ENCODE measurements at places on chromosomes 16 and 17. TPM values are rescaled to one million over a fixed set of nuclear protein-coding genes. Genes with fewer than 3 reads are reported as not detected.

- no peaks in the 10 kb centered on the region for H3K4me1 ChIP-seq
- H3K27me3 ChIP-seq, result no peaks in the 10 kb centered on the region
- H3K27ac ChIP-seq, result no peak overlapping the region
- H3K4me3 ChIP-seq, result no peak overlapping the region
- H3K36me3 ChIP-seq, result no peaks in the 10 kb centered on the region
These were observed 199.9 kb upstream of the COX10 start for GRCh38 chr17:13869331-13869940.

DNA sequence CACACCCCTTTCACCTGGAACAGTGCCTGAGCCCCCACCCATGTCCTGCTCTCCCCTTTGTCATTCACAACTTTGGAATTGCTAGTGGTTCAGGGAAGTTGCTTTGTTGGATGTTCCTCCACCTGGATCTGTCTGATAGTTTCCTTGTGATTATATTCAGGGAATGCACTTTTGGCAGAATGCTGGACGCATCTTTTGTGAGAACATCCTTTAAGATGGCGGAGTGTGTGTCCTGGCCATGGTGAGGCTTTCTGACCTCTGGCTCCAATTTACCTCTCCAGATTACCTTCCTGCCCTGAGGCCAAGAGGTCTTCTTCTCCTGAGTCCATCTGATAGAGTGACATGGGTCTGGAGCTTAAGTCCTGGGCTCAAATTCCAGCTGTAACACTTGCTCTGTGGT is 104.6 kb downstream of the CYLD start:
- H3K4me3 ChIP-seq, result no peak overlapping the region
- DNase-seq, result no peak
- no peak overlapping the region for H3K27ac ChIP-seq
- H3K4me1 ChIP-seq, result peaks cover 1% of the 10 kb centered on the region
- H3K27me3 ChIP-seq, result peaks cover 9% of the 10 kb centered on the region
- H3K36me3 ChIP-seq, result no peaks in the 10 kb centered on the region

DNA sequence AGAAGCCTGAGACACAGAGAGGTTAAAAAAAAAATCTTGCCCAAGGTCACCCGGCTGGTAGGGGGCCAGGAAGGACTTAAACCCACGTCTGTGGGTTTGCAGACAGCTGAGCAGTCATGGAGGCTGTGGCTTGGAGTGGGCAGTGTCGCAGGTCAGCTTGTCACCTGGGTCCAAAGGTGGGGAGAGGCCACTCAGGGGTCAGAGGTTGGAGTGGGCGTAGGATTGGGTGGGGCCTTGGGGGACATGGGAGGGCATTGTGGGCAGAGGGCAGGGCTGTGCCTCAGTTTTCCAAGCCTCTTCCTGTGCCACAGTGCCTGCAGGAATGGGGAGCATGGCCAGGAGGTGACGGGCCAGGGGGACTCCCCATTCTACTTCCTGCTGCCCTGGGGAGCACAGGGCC is 2.0 kb upstream of the NDRG4 start:
- peaks cover 22% of the 10 kb centered on the region for H3K27me3 ChIP-seq
- DNase-seq, result no peak
- peaks cover 19% of the 10 kb centered on the region for H3K4me1 ChIP-seq
- H3K36me3 ChIP-seq, result no peaks in the 10 kb centered on the region
- H3K27ac ChIP-seq, result no peak overlapping the region
- no peak overlapping the region for H3K4me3 ChIP-seq

- no peak overlapping the region for H3K27ac ChIP-seq
- H3K4me3 ChIP-seq, result no peak overlapping the region
- H3K36me3 ChIP-seq, result no peaks in the 10 kb centered on the region
- peaks cover 8% of the 10 kb centered on the region for H3K27me3 ChIP-seq
These were observed 2.0 kb upstream of the GLIS2 start for GRCh38 chr16:4313563-4314531.

DNA sequence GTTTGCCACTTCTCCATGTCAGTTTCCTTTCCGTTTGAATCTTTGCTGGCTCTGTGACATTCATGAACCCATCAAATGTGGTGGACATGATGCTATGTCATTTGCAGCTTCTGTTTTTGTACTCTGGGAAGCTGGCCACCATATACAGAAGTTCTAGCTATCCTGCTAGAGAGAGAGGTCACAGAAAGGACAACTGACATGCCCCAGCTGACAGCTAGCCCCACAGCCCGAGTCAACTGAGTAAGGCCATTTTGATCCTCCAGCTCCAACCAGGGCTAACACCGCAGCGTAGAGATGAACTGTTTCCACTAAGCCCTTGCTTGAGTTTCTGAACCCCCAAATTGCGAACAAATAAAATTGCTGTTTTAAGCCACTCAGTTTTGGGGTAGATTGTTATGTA is 33.8 kb downstream of the CCDC42 start:
- DNase-seq, result peak; percentile 28
- no peaks in the 10 kb centered on the region for H3K36me3 ChIP-seq
- H3K27me3 ChIP-seq, result no peaks in the 10 kb centered on the region
- no peak overlapping the region for H3K4me3 ChIP-seq
- no peak overlapping the region for H3K27ac ChIP-seq
- H3K4me1 ChIP-seq, result no peaks in the 10 kb centered on the region

DNA sequence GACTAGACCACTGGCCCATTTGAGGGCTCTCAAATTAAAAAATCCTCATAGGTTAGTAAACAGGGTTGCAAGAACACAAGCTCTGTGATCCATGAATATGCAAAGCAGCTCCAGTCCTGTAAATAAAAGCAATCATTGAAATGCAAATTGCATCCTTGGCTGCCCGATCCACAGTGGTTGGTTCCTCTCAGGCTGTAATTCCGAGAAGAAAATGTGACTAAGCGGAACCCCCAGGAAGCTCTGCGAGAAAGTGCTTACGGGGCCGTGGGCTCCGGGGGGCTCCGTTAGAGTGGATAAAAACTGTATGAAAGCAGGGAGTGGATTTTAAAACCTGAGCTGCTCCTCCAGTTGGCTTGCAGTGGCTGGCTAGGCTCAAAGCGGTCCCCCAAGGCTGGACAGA is 2.5 kb downstream of the GPRC5B start:
- peaks cover 50% of the 10 kb centered on the region for H3K4me1 ChIP-seq
- H3K27ac ChIP-seq, result no peak overlapping the region
- no peaks in the 10 kb centered on the region for H3K36me3 ChIP-seq

GRCh38 chr17:7651097-7651664 is 455 bp downstream of the ATP1B2 start:
- no peak for DNase-seq
- peaks cover 21% of the 10 kb centered on the region for H3K4me1 ChIP-seq
- peak overlapping the region; percentile 60 for H3K4me3 ChIP-seq
- H3K27me3 ChIP-seq, result peaks cover 40% of the 10 kb centered on the region

DNA sequence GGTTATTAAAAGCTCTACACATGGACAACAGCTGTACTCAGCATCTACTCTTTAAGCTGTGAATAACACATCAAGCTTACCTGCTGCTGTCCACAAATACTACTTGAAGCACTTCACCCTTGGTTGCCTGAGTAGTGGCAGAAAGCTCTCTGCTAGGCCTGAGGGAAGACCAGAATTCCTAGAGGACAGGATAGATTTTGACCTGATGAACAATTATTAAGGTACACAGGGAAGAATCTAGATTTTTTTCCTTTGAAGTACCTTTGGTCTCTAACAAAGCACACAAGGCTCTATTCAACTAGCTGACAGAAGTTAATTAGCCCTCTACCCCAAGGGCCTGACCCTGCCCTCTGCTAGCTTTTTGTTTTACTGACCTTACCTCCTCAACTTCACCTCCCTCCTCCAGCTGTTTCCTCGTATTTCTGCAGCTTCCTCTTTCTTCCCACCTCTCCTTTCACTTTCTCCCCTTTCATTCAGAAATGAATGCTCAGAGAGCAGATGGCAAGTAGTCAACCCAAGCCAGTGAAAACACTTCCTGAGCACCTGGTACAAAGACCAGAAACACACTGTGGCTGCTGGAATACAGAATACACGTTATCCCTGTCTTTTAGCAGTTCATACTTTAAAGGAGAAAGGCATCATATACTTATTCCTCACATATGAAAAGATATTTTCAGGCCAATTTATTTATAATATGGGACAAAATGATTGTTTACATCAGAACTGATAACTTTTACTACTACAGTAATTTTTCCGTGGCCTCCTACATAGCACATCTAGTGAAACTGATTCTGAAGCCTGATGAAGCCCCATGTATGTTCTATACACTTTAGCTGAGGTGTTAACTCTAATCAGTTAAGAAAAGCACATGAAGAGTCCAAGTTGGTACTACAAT is 5.7 kb upstream of the VEZF1 start:
- H3K4me3 ChIP-seq, result no peak overlapping the region
- no peaks in the 10 kb centered on the region for H3K27me3 ChIP-seq
- no peak overlapping the region for H3K27ac ChIP-seq
- H3K36me3 ChIP-seq, result peaks cover 5% of the 10 kb centered on the region
- no peak for DNase-seq

DNA sequence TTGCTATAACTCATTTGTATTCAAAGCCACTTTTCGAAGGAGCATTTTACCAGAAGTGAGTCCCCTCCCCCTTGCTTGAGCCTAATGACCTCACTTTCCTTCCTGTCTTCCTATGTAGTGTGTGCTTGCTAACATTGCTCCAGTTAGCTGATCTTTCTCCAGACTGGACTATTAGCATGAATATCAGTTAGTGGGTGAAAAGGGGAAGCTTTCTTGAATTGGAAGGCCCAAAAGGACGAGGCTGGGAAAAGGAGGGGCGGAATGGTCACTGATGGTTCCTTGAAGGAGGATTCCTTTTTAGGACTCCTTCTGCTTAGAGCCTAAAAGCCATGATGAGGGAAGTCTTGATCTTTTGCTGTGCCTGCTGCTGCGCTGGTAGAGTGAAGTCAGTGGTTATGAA is 11.9 kb downstream of the MAP3K3 start:
- H3K27me3 ChIP-seq, result no peaks in the 10 kb centered on the region
- DNase-seq, result no peak
- no peak overlapping the region for H3K4me3 ChIP-seq
- H3K36me3 ChIP-seq, result peaks cover 50% of the 10 kb centered on the region

DNA sequence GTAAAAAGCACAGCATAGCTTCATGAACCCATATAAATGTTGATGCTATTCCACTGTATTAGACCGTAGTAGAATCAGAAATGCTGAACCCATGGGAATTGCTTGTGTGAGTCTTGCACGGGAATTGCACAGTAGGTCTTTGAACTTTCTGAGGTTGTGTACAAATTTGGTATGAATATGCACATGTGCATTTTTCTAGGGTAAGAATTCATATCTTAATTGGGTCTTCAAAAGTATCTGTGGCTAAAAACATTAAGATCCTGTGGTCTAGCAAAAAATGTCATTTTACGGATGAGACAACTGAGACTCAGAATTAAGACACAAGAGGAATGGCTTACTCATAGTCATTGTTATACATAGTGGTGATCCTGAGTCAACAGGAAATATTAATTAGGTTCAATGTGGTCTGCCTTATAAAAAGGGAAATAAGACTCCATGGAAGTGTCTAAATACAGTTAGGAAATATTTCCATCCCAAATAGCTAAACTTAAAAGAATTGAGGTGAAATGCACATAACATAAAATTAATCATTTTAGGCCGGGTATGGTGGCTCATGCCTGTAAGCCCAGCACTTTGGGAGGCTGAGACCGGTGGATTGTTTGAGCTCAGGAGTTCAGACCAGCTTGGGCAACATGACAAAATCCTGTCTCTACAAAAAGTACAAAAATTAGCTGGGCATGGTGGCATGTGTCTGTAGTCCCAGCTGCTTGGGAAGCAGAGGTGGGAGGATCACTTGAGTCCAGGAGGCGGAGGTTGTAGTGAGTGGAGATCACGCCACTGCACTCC is 22.8 kb downstream of the TAOK1 start:
- peaks cover 4% of the 10 kb centered on the region for H3K4me1 ChIP-seq
- H3K4me3 ChIP-seq, result no peak overlapping the region
- H3K27me3 ChIP-seq, result no peaks in the 10 kb centered on the region
- DNase-seq, result no peak

GRCh38 chr17:71201639-71202038 is 919.2 kb upstream of the SOX9 start:
- H3K4me3 ChIP-seq, result no peak overlapping the region
- H3K4me1 ChIP-seq, result no peaks in the 10 kb centered on the region
- no peak overlapping the region for H3K27ac ChIP-seq
- no peaks in the 10 kb centered on the region for H3K27me3 ChIP-seq
- no peaks in the 10 kb centered on the region for H3K36me3 ChIP-seq
- DNase-seq, result no peak

GRCh38 chr17:32810690-32811089 is 66.2 kb downstream of the MYO1D start:
- DNase-seq, result no peak
- peaks cover 3% of the 10 kb centered on the region for H3K4me1 ChIP-seq
- no peak overlapping the region for H3K27ac ChIP-seq
- no peaks in the 10 kb centered on the region for H3K27me3 ChIP-seq
- no peaks in the 10 kb centered on the region for H3K36me3 ChIP-seq

DNA sequence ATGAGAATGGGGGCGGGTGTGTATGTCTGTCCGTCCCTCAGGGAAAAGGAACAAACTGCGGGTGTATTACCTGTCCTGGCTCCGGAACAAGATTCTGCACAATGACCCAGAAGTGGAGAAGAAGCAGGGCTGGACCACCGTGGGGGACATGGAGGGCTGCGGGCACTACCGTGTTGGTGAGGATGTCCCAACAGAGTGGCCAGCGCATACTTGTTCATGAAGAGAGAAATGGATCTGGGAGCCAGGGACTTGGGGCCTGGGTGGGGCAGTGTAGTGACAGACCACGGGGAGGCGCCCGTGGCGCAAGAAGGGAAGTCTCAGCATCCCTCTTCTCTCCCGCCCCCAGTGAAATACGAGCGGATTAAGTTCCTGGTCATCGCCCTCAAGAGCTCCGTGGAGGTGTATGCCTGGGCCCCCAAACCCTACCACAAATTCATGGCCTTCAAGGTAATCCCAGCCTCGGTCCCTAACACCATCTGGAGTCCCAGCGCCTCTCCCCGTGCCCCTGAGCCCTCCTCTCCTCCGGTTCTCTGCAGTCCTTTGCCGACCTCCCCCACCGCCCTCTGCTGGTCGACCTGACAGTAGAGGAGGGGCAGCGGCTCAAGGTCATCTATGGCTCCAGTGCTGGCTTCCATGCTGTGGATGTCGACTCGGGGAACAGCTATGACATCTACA is 3.5 kb upstream of the C17orf107 start:
- peaks cover 66% of the 10 kb centered on the region for H3K36me3 ChIP-seq
- no peaks in the 10 kb centered on the region for H3K27me3 ChIP-seq
- H3K4me3 ChIP-seq, result no peak overlapping the region
- no peak overlapping the region for H3K27ac ChIP-seq

GRCh38 chr16:29316761-29317183 is 89.7 kb downstream of the NPIPB11 start:
- H3K27me3 ChIP-seq, result no peaks in the 10 kb centered on the region
- DNase-seq, result no peak
- no peak overlapping the region for H3K4me3 ChIP-seq
- no peaks in the 10 kb centered on the region for H3K36me3 ChIP-seq

- H3K36me3 ChIP-seq, result peaks cover 58% of the 10 kb centered on the region
- no peaks in the 10 kb centered on the region for H3K4me1 ChIP-seq
- DNase-seq, result no peak
These were observed 29.5 kb downstream of the PSME3IP1 start for GRCh38 chr16:57156351-57156703.

RAB26 gene
- total RNA-seq, result 3.0 TPM

P2RX1 gene
- total RNA-seq, result 2.6 TPM

GNG13 gene
- not detected for total RNA-seq

RNU2-1 gene
- not detected for total RNA-seq

SLC5A2 gene
- total RNA-seq, result 1.1 TPM

TMEM235 gene
- not detected for total RNA-seq

KRTAP2-1 gene
- 37.2 TPM for total RNA-seq

Data from suprapubic skin (tissue), 4 donors.